ENCODE measurements at places on chromosomes 1 and 21.

GRCh38 chr1:169287280-169287679, 80.3 kb downstream of the NME7 start:
- DNase-seq, result no peak

DNA sequence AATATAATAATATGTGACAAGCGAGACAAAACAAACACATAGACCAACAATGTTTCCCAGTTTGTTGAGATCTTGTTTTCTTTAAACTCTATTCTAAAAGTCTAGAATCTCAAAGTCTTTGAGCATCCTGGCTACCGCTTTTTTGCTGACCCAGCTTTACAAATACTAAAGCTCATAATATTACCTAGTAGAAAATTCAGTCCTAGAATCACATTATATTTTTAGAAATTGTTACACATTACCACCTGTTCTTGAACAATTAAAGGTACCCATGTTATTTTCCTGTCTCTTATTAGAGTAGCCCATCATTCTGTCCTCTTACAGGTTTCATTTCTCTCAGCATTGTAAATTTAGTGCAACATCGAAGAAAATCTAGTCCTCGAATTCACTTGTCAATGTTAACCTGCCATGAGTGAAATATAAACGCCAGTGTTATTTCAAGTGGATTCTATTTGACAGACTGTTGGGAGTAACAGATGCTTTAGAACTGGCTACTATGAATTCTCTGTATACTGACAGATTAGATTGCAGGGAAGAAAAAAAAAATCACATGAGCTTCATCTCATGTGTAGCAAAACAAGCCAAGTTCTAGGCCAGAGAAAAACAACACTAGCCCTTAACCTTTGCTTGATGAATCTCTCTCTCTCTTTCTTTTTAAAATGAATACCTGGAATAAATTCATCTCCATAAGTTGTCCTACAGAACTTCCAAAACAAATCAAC, 851.2 kb upstream of the ADAMTS5 start:
- DNase-seq, result no peak

GRCh38 chr21:35113064-35113463, 64.0 kb upstream of the RUNX1 start:
- DNase-seq, result no peak

DNA sequence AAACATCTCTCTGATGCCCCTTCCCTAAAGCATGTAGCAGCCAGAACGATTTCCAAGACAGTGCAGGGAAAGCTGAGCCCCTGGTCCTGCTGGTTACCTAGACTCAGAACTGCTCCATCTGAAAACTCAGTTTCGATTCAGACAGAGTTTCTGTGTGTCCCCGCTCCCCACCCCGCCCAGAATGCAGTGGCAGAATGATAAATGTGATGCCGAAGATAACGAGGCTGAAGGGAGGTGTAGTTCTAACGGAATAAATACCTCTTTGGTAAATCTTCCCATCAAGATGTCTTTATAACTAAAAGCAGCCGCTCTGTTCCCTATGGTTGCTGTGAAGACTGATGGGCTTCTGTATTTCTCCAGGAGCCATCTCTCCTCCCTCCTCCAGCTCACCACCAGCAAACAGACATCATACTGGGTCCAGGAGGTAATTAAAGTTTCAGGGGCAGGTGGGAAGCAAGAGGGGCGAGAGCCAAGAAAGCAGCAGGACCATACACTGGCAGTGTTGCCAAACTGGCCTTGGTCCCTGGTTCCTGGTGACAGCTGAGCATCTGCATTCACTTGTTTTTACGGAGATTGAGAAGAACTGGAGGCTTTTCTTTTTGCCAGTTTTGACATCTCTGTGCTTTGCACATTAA, 76.9 kb downstream of the DDX20 start:
- DNase-seq, result no peak

- no peak for DNase-seq
These were observed 16.6 kb downstream of the NAV1 start for GRCh38 chr1:201555593-201555945.

DNA sequence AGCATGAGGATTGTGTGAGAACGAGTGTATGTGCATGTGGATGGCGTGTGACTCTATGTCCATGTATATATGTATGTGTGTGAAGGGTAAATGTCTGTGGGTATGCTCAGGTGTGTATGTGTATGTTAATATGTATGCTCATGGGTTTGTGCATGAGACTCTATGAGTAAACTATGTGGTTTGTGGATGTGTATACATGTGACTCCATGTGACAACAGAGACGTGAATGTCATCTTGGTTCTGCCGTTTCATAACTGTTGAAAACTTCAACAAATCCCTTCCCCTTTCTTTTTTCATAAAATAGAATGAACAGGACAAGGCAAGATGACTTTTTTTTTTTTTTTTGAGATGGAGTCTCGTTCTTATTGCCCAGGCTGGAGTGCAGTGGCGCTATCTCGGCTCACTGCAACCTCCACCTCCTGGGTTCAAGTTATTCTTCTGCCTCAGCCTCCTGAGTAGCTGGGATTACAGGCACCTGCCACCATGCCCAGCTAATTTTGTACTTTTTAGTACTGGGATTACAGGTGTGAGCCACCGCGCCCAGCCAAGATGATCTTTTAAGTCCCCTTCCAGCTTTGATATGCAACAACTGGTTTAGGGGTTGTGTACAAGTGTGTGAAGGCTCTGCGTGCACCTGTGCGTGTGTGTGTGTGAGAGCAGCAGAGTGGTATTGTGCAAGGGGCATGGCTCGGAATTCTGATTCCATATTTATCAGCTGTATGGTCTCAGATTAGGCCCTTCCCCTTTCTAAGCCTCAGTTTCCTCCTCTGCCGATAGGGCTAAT, 106.3 kb downstream of the EBNA1BP2 start:
- no peak for DNase-seq

- no peak for DNase-seq
These were observed 47.3 kb downstream of the GPR161 start for GRCh38 chr1:168089326-168089978.
